Stimulated activated CD8-positive, alpha-beta memory T cell treated with anti-CD3 and anti-CD28 coated beads, Interleukin-2, amount 100 ng/mL, for 1 hour (primary cell): ENCODE measurements at places on chromosomes 7 and 10.

- no peak for DNase-seq
Observed at GRCh38 chr10:11294831-11295450, 277.3 kb downstream of the CELF2 start.

DNA sequence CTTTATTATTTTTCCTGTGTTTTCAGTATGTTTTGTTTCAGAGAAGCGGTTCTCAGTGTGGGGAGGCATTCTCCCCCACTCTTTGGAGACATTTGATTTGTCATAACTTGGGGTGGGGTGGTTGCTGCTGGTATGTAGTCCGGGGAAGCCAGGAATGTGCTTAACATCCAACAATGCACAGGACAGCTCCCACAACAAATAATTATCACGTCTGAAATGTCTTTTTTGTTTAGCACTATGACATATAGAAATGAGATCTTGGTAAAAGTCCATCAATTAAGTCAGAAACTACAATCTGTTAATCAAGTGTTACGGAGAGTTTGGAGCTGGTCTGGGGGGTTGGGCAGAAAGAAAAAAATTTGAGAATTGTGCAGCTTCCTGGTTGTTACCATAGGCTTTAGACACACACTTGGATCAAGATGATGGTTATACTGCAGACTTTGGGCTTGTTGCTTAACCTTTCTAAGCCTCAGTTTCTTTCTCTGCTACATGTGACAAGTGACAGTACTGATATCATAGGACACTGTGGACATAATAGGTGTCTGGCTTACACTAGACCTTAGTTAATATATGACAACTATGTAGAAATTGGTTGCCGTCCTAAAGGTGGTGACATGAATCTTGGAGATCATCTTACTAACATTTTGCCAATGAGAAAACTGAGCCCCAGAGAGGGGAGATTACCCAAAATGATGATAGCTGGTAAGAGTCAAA, 113.7 kb downstream of the LRMDA start:
- no peak for DNase-seq

DNA sequence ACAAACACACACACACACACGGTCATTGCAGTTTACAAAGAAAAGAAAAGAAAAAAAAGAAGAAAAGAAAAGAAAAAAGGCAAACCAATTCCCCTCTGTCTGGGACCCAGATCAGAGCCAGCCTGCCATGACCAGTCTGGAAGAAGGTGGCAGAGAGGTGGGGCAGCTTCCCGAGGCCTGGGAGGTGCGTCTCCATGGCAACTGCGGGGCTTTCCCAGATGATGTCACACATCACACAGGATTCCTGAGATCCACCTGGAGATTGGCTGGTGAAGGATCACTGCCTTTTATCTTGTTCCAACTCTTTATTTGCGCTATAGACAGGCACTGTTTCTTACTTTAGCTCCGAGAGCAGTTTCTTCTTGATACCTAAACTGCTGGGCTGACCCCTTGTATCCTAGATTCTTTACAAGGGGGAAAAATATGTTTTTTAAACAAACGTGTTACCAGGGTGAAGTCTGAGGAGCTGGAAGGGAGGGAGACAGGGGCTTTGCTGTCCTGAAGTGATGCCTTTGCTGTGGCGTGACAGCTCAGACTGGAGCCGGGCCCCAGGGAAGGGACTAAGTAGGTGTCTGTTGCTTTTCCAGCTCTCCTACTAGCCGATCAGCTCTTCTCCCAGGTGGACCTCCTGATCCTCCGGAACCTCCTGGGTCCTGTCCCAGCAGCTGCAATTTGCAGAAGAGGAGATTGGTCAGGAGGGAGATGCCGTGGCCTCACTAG, 298.5 kb downstream of the KLF6 start:
- no peak for DNase-seq

DNA sequence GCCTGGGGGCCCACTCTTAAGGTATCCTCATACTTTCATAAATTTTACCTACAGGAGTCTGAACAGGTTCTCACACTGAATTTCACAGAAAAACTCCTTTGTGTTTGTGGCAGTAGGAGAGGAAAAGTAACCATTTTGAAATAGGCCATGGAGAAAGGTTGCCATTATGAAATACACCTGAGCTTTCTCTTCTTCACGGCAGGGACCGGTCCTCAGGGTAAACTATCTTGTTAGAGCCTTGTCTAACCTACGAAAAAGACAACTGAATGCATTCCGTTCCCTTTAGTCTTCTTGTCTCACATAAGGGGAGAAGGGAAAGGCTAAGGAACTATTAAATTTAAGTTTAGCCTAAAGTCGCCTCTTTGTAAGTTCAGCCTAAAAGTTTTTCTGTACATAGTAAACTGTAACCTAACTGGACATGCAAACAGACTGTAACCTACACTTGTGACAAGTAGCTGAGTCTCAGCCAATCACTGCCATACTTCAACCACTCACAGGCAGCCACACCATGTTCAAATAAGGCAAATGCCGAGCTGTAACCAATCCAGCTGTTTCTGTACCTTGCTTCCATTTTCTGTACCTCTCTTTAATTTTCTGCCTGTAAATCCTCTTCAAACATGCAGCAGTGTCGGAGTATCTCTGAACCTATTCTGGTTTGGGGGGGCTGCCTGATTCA, 14.2 kb upstream of the RNF32 start:
- DNase-seq = no peak

GRCh38 chr10:22959292-22959691, 31.4 kb downstream of the ARMC3 start:
- no peak for DNase-seq

DNA sequence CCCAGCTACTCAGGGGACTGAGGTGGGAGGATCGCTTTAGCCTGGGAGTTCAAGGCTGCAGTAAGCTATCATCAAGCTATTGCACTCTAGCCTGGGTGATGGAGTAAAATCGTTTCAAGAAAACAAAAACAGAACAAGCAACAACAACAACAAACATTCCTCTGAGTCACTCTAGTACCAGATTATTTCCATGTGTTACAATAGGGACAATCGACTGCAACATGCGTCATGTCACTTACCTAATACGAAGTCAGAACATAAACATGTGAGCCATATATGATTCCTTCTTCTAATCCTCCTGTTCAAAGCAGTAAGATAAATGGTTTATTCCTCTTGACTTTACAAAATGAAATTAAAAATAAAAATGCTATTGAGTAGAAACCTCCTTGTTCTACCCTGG, 57.3 kb downstream of the ZNF438 start:
- no peak for DNase-seq

- DNase-seq = no peak
Observed at GRCh38 chr10:70912556-70912955, 24.2 kb upstream of the PCBD1 start.

- no peak for DNase-seq
Observed at GRCh38 chr7:157704365-157704764, 367.6 kb downstream of the DNAJB6 start.

DNA sequence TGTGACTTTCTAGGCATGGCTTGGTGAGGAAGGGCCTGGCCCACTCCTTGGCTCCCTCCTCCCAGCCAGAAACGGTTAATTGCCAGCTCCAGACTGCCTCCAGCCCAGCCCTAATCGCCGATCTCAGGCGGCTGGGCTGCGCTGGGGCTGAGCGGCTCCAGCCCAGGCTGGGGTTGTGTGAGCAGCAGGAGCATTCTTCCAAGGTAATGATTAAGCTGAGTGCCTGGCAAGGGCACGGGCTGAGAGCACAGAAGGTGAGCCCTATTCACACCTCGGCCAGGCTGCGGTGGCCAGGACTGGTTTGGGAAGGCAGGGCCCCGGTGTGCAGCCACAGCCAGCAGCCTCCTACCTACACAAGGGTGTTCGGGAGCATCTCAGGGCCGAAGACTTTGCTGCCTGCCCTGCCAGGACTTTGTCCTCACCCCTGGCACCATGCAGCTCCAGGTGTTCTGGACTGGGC, at the start of gene TMEM72:
Gene TMEM72, plus strand, starts transcription at position 257 of the 460 bp plus-strand sequence. Its CDS starts 176 bp downstream, at position 433.
- no peak for DNase-seq

- no peak for DNase-seq
Observed at GRCh38 chr10:69747179-69747578, 54.5 kb upstream of the COL13A1 start.

DNA sequence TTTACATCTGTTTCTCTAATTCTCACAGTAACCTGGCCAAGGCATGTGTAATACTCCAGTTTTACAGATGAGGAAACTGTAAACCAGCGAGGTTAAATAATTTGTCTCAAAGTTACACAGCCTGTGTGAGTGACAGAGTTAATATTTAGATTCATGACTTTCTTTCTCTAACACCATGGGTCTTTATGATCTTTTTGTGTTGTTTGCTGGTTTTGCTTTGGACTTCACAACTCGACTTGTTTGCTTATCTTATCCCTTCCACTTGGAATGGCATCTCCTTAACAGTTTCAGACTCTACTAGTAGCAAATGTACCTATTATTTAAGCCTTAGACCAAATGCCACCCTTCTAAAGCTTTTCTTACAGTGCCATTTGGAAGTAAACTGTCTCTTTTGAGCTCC, 34.4 kb downstream of the MXI1 start:
- DNase-seq = no peak

- DNase-seq = no peak
Observed at GRCh38 chr7:156073366-156074052, 261.2 kb upstream of the SHH start.

- no peak for DNase-seq
Observed at GRCh38 chr7:27351786-27352185, 109.2 kb downstream of the EVX1 start.

DNA sequence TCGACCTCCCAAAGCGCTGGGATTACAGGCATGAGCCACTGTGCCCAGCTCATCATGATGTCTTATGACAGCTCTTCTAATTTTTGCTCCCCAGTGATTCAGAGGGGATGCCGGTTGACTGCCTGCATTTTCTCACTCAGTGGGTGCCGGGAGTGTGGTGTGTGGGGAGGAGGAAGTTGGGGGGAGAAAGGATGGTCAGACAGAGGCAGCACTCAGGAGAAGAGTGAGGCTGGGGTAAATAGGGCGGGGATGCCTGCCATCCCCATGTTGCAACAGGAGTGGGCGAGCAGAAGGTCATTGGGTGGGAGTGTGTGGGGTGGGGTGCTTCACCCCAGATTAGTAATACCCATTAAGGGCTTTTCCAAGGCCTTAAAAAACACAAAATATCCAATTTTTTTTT, 3.5 kb upstream of the CCL24 start:
- DNase-seq = no peak

DNA sequence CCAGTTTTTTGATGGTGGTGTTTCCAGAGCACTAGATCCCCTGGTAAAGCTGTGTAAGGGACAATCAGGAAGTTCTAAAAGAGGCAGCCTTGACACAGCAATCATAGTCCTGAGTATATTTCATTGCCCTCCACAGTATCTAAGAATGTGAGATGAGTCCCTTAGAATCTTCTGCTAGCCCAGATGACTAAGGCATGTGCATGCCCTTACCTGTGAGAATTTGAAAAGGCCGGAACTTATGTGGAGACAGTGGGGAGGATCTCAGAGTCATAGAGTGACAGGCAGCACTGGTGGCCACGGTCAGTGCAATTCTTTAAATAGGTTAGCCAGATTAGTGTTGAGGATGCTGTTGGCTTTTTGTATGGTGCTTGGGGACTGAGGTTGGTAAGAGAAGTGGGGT, 361.4 kb upstream of the VSTM2A start:
- DNase-seq = no peak

GRCh38 chr7:130960208-130960988, 226.4 kb upstream of the KLF14 start:
- DNase-seq = no peak

DNA sequence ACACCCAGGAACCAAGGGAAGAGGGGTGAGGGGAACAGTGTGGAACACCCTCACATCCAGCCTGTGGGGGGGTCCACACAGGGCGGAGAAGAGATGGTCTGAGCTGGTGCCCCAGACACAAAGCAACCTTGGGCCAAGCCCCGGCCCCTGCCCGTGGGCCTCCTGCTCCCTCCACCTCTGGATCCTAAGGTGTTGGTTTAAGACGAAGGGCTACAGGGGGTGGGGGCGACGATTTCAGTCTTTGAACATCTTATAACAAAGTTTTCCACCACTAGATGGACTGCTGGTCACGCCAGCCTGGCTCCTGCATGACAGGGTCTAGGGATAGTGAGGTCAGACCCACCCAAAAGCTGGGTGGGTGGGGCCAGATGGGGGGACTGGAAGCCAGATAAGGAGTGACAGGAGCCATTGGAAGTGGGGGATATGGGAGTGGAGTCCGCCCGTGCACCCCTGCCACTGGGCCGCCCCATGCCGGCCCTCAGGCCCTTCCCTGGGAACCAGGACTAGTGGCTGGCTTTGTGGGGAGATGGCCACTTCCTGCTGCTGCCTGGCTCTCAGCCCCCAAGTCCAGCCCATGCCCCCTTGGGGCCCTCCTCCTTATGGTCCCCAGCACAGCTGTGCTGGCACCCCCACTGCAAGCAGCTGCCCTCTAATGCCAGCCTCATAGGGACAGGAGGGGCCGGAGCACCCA, 98.4 kb downstream of the RGS10 start:
- no peak for DNase-seq

GRCh38 chr10:31908157-31908556, 20.5 kb downstream of the ARHGAP12 start:
- no peak for DNase-seq

- no peak for DNase-seq
Observed at GRCh38 chr7:100163006-100163531, 4.5 kb upstream of the TRAPPC14 start.

DNA sequence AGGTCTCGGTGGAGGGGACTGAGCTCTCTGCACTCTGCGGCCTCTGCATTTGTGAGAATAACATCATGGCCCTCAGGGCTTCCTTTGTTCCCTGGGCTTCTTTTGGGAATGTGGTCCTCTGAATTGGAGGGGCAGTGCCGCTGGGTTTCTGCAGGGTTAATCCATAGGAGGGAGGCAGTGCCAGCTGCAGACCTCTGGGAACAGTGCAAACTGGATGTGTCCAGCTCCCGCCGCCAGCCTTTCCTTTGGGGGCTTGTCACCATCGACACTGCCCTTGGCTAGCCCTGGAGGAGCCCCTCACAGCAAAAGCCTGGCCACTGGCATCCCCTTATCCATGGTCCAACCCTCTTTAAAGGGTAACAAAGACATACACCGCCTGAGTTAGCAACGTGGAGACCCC, 174.0 kb downstream of the WDR37 start:
- no peak for DNase-seq

- no peak for DNase-seq
Observed at GRCh38 chr10:122490268-122490667, 28.9 kb downstream of the HTRA1 start.

DNA sequence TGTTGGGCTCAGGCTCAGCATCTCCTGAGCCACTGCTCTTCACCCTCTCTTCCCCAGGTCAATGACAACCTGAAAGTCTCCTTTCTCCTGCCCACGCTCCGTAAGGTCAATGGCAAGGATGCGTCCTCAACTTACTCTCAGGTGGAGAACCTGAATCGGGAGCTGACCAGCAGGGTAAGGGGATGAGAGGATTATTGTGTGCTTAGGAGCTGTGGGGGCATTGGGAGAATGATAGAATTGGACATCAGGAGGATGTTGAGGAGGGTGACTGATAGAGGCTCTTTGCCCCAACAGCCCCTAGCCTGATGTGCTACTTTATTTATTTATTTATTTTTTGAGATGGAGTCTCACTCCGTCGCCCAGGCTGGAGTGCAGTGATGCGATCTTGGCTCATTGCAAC, 1.3 kb downstream of the LRWD1 start:
- DNase-seq = no peak
